ENCODE measurements at places on chromosomes 2 and 18.

DNA sequence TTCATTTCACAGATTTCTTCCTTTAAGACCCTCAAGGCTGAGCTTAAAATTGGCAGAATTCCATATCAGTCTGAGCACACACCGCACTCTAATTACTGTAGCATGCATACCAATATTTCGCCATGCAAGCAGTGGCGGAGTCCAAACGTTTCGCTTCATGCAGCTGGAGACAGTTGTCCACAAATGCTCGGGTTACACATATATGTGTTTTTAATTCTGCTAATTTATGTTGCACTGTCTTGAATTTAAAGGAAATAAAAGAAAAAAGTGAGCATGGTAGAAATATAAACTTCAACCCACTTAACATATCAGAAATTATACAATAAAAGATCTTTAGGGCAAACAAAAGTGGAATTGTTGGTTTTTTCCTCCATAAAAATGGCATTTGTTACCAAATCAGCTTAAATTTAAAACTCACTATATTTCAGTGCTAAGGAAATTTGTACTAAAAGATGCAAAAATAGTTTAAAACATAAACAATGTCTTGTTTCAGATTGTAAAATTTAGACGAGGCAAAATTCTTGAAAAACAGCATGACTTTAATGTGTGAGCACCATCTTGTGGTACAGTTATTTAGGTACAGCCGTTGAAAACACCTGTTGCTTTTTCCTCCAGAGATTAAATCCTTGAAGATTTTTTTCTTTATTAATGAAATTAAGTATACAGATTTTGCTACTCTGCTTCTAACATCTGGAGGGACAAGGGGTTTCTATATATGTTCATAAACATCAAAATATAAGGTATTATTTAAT lies 24.1 kb upstream of the KANSL1L start:
- peak; percentile 41 for DNase-seq

DNA sequence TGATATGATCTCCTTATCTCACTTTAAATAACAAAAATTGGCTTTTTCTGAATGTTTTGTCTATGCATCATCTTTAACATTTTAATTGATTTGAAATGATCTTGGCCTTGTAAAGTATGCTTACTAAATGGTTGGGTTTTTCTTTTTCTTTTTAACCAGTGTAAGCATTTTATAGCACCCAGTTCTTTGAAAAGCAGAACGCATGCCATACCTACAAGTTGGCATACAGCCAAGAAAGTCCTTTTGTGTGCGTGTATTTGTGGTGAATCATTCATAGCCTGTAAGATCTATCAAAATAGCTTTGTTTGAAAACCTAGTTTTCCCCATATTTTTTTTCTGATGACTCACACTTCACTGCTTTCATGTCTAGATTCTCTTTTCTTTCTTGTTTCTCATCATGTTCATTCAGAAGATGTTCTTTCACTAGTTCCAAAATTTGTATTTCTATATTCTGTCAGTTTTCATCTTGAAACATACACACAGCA lies 4.1 kb upstream of the VRK2 start:
- no peak for DNase-seq

GRCh38 chr2:228559774-228560415 lies 378.4 kb upstream of the SPHKAP start:
- DNase-seq = no peak

DNA sequence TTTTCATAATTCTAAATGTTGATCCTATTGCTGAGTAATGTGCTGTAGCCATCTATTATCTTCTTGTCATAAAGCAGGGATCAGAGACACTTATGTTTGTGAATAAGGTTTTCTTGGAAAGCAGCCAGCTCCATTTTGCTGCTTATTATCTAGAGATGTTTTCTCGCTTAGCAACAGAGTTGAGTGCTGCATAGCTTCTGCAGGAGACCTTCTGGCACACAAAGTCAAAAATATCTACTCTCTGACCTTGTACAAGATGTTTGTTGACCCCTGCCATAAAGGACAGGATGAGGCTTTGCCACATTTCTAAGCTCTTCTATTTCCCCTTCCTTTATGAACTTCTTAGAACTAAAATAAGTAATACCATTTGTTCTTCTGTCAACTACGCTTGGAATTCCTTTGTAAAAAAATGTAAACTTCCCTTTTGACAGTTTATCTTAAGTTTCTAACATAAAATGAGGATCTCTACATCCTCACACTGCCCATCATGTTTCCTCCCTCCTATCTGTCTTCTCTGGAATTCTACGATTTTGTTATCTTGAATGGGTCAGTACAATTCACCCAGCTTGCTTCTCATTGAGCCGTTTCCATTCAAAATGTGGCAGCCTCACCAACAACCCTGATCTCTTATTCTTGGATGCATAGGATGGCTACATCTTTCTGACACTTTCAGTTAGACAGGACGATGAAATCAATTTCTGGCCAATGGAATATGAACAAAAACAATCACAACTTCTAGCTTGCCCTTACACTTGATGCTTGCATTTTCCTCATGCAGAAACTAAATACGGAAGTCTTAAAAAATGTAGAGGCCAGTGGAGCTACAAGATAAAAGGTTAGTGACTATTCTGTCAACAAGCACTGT lies 1377.0 kb downstream of the SUCLG1 start:
- no peak for DNase-seq

GRCh38 chr2:195238826-195239225 lies 418.2 kb upstream of the SLC39A10 start:
- no peak for DNase-seq

DNA sequence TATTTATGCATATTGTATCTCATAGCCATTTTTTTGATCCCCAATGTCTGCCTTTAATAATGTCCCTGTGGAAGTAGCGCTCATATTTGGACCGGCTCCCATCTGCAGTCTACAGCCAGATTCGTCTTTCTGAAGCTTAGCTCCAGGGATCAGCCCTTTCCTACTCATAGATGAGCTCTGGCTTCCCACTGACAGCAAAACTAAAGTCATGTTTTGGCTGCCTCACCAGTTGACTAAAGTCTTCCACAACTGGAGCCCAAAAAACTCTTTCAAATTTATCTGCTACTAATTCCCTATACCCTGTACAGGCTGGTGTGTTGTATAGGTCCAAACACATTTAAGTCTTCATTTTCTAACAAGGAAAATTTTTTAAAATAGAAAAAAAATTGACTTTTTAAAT lies 294.2 kb upstream of the HNMT start:
- no peak for DNase-seq
